Stimulated activated CD4-positive, alpha-beta T cell treated with anti-CD3 and anti-CD28 coated beads, Interleukin-4, amount 100 ng/mL, for 48 hours (primary cell): ENCODE measurements at places on chromosomes 11 and 22.

DNA sequence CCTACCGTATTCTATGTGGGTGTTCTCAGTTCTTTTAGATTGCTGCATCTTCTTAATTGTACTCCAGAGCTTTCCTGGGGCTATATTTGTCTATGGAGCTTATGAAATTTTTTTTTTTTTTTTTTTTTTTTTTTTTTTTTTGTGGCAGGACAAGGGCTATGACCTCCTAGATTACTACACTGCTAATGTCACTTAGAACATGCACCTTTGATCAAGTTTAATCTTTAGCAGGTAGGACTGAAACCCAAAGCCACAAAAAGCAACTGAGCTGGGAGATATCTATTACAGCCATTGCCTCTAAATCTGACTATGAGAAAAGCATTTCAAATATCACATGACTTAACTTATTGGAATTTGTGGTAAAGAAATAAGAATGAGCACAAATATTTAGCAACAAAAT is 21.7 kb upstream of the ABTB2 start:
- no peak for DNase-seq

GRCh38 chr11:107757661-107758060 is 45.8 kb upstream of the SLN start:
- no peak for DNase-seq

GRCh38 chr11:110886288-110886970 is 174.2 kb upstream of the ARHGAP20 start:
- no peak for DNase-seq

- DNase-seq = no peak
These were observed 15.6 kb upstream of the INCENP start for GRCh38 chr11:62108017-62108750.

- DNase-seq = no peak
These were observed 699 bp downstream of the AIFM3 start for GRCh38 chr22:20967697-20968211.

GRCh38 chr11:25838918-25839625 is 492.9 kb upstream of the ANO3 start:
- DNase-seq = no peak

- DNase-seq = no peak
These were observed 906 bp downstream of the ARSA start for GRCh38 chr22:50626850-50627641.

GRCh38 chr22:47022475-47022874 is 260.0 kb downstream of the TBC1D22A start:
- no peak for DNase-seq

DNA sequence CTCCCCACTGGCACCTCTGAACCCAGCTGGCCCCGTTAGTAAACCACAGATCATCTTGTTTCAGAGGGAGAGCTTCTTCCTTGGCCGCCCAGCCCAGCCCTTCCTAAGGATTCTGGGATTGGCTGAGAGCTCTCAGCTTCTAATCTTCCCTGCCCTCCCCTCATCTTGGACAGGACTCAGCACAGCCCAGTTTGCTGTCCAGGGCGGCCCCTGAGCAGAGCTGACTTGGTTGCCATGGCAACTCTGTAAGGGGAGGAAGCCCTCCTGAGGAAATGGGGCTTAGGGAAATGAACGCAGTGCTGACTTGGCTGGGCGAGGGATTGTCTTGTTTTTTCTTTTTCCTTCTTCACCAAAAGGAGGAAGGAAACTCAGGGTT is 4.6 kb downstream of the APOL4 start:
- DNase-seq = no peak

GRCh38 chr11:72067676-72068075 is 12.7 kb downstream of the NUMA1 start:
- no peak for DNase-seq

- no peak for DNase-seq
These were observed 67.2 kb upstream of the SC5D start for GRCh38 chr11:121225382-121225781.

DNA sequence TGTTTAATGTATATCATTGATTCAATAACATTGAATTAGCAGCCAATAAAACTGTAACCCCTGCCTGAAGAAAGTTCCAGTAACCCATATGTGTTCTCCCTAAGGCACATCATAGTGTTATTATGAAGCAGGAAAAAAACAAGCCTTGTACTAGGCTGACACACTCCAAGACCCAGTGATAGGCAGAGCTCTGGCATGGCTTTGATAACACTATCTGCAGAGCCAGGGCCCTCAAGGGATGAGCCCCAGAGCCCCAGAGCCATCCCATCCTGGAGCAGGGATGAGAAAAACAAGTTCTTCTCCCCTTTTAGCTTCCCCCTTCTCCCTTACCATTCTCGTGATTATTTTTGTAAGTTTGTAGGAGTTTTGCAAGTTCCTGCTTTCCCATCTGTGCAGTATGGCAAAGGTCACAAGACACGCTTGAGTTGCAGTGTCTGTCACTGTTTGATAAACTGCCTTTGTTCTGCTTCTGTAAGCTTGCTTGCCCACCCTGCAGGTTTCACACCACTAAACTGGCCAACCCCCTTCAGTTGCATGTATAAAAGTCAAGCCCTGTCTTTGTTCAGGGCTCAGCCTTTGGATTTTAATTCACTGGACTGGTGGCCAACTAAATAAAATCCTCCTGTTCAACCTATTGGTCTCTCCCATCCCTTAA is 22.3 kb upstream of the GUCY1A2 start:
- DNase-seq = no peak

- no peak for DNase-seq
These were observed 10.8 kb upstream of the ANKRD13D start for GRCh38 chr11:67278135-67278938.

DNA sequence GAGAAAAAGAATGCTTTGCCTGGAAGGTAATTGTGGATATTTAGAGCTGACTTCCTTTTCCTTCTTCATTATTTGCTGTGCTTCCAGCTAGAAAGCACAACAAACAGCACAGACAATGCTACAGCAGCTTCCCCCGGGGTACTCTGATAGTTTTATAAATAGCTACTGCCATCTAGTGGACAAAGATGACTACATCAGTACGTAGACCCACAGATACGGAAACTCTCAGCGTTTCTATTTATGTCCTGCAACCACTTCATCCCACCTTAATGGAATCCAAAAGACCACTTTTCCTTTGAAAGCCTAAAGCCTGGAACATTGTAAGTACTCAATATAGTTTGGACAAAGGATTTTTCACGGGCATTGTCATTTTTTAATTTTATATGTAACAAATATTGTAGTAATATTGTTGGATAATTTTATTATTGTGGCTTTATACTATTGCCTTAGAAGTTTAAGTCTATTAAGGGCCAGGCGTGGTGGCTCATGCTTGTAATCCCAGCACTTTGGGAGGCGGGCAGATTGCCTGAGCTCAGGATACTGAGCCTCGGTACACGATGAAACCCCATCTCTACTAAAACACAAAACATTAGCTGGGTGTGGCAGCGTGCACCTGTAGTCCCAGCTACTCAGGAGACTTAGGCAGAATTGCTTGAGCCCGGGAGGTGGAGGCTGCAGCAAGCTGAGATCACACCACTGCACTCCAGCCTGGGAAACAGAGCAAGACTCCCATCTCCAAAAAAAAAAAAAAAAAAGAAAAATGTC is 7.5 kb downstream of the HSPA8 start:
- no peak for DNase-seq

DNA sequence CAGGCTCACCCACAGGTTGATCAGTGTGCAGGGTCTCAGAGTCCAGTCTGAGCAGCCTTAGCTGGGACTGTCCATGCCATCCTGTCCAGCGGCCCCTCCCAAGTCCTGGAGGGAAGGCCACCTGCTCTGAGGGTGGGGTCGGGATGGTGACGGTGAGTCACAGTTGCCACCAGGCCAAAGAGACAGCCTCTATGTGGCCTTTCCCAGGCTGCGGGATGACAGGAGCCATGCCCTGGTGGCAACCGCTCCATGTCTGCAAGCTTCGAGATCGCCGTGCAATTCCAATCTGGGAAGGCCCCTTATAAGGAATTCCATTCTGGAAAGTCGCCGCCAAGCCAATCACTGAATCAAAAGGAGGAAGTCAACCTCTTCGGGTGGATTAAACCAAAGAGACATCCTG is 47.5 kb downstream of the RTL6 start:
- DNase-seq = no peak

DNA sequence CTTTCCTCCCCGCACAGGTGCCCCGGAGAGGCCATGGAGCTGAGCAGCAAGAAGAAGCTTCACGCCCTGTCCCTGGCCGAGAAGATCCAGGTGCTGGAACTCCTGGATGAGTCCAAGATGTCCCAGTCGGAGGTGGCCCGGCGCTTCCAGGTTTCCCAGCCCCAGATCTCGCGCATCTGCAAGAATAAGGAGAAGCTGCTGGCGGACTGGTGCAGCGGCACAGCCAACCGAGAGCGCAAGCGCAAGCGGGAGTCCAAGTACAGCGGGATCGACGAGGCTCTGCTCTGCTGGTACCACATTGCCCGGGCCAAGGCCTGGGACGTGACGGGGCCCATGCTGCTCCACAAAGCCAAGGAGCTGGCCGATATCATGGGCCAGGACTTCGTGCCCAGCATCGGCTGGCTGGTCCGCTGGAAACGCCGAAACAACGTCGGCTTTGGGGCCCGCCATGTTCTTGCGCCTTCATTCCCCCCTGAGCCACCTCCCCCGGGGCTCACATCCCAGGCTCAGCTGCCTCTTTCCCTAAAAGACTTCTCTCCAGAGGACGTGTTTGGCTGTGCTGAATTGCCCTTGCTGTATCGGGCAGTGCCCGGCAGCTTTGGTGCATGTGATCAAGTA is 1.3 kb downstream of the TIGD3 start:
- no peak for DNase-seq

GRCh38 chr11:117633186-117633754 is 163.7 kb downstream of the DSCAML1 start:
- no peak for DNase-seq

GRCh38 chr22:44025171-44026065 is 1.3 kb downstream of the PARVB start:
- no peak for DNase-seq

- DNase-seq = no peak
These were observed 82.2 kb downstream of the DEPDC5 start for GRCh38 chr22:31836010-31836409.

- DNase-seq = no peak
These were observed 43.9 kb downstream of the RELT start for GRCh38 chr11:73420136-73420535.

GRCh38 chr22:19832476-19833108 is 22.1 kb downstream of the GNB1L start:
- DNase-seq = no peak

- DNase-seq = no peak
These were observed 9.9 kb downstream of the OSBPL5 start for GRCh38 chr11:3155216-3155615.

GRCh38 chr22:47850644-47851151 is 1088.2 kb downstream of the TBC1D22A start:
- DNase-seq = no peak
